ENCODE measurements at places on chromosomes 12 and 14.

DNA sequence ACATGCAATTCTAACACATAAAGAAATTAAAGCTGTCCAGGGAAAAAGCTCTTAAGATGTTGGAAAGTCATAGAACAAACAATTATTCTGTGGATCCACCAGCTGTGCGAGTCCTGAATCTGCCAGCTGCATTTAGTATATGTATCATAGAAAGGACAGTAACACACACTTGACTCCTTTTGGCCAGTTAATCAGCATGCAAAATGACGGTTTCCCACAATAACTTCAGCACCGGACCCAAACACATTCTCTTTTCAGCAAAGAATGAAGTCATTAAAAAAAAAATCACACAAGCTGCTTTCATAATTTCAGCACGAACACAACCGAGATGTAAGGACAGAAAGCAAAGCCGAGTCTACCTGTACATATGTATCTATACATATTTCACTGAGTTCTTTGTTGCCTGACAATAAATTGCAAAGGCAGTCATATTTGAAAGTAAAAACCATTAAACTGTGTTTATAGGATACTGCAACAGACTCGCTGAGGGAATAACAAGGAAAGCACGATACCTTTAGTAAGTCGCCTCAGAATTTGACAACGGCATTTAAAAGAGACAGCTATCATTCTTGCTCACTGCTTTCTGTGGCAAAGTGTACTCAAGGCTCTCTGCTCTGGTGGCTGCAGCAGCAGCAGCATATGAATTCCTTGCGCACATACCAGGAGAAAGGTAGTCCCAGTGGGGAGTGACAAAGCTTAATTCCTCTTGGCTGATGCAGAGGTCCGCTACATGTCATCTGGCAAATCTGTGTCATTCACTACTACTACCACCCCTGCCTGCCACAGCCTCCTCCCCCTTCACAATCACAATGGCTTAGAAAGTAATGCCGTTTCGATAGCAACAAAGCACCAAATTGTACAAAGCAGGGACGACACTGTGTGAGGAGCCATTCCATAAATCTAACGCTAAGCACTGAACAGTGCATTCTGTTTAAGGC, at the start of gene GRIP1:
Gene GRIP1 (minus strand): TSS at position 739 of the 938 bp plus-strand sequence. CDS start 172 bp downstream, at position 567.
- no peak for DNase-seq

DNA sequence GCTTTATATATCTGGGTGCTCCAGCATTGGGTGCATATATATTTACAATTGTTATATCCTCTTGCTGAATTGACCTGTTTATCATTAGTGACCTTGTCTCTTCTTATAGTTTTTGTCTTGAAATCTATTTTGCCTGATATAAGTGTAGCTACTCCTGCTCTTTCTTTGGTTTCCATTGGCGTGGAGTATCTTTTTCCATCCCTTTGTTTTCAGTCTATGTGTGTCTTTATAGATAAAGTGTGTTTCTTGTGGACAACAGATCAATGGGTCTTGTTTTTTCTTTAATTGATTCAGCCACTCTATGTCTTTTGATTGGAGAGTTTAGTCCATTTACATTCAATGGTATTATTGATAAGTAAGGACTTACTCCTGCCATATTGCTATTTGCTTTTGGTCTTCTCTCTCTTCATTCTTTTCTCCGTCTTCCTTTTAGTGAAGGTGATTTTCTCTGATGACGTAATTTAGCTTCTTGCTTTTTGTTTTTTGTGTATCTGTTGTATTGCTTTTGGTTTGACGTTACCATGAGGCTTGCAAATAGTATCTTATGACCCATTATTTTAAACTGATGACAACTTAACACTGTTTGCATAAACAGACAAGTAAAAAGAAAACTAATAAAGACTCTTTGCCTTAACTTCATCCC, 347.6 kb downstream of the TMEM121 start:
- DNase-seq, result no peak

GRCh38 chr14:77066578-77067172, 31.4 kb upstream of the CIPC start:
- DNase-seq, result no peak

DNA sequence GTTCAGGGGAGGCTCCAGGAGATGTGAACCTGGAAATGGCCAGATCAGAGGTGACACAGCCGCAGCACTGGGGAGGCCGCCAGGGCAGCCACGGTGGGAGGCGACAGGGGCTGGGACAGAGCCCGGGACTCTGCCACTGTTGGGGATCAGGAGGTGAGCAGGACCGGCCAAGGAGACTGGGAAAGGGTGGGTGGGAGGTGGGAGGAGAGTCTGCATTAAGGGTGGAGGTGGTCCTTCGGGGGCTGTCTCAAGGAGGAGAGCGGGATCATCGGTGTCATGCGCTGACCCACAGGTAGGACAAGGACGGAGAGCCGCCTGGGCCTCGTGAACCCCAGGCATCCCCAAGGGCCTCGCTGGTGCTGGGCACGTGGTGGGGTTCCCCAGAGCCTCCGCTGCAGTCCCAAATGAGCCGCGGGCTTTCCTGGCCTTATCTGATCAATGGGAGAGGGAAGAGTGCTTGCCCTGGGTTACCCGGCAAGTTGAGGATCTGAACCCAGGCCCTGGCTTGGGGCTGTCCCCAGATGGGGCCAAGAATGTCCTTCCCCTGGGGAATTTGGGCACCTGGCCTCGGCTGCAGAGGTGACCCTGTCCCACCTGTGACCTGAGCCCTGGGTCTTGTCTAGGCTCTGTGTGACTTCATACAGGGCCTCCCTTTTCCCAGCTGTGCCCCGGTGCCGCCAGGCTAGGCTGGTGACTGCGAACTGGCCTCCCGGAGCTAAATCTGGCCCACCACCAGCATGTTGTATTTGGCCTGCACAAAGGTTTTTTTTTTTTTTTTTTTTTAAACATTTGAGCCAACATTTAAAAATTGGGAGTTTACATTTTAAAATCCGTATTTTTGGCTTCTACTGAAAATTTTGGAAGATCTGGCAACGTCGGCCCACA, 13.2 kb downstream of the BEGAIN start:
- no peak for DNase-seq

DNA sequence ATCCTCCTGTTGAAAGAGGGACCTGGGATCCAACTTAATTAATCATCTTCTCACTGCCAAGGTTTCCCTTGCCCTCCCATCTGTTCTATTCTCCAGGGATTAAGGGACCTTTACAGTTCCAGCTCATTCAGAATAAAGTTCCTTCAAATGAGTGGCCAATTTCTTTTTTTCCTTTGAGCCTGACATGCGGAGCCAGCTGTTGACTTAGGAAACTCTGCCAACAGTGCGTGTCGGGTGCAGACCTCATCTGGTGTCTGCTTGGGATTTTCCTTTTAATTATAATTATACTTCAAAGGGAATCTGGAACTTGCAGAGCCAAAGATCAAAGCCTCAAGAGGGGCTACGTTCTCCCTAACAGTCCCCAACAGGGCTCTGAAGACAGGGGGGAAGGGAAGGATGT, 64.8 kb downstream of the CCDC60 start:
- DNase-seq, result no peak

DNA sequence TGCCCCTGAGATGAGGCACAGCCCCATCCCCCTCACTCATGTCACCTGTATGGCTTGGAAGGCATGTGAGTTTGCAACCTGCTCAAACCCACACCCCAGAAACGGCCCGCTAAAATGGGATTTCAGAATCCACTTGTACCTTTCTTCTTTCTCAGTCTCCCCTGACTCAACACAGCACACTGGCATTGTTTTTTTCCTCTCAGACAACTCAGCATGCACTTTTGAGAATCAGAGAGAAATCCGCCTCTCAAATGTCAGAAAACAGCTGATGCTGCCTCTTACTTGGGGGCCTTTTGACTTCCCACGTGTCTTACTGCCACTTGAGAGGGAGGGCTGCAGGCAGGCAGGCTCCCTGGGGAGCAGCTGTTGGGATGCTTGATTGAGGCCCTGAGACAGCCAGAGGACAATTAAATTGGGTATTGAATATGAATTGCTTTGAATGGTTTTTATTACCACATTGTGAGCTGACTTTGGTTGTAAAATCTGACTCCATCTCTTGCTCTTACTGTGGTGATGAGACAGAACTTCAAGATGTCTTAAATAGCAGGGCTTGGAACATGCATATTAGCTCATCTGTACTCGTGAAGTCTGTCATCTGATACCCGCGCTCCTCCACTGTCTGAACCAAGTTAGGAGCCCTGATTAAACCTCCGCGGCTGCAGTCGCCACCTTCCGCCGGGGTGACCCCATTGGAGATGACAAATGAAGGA, 96.6 kb downstream of the APAF1 start:
- DNase-seq, result no peak

- no peak for DNase-seq
Measured at GRCh38 chr14:58765418-58765831, 127.7 kb downstream of the DACT1 start.

DNA sequence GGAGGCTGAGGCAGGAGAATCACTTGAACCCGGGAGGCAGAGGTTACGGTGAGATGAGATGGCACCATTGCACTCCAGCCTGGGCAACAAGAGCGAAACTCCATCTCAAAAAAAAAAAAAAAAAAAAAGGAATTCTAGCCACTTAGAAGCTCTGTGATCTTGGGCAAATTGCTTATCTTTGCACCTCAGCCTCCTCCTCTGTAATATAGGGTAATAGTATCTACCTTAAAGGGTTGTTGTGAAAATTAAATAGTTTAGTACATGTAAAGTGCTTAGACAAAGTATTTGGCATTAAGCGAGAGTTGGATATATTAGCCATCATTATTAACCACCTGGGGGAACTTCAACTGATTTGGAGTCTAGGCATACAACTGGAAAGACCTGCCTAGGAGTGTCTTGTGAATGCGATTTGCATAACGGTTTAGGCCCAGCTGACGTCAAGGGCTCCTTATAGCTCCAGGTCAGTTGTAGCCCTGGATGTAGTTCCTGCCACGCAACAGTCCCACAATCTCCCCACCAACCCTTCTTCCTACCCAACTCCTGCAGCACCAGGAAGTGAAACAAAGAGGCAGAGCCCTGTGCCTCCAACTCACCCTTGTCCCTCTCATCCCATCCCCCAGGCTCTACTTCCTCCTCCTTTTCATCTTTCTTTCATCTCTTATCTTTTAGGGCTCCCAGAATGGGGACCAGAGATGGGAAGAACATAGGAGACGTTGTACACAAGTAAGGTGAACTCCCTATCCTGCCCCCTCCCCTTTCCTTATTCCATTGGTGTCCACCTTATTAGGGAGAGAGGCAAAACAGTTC, 2.1 kb upstream of the IL23A start:
- no peak for DNase-seq

GRCh38 chr12:125983094-125983783, 918.0 kb downstream of the AACS start:
- DNase-seq, result no peak

DNA sequence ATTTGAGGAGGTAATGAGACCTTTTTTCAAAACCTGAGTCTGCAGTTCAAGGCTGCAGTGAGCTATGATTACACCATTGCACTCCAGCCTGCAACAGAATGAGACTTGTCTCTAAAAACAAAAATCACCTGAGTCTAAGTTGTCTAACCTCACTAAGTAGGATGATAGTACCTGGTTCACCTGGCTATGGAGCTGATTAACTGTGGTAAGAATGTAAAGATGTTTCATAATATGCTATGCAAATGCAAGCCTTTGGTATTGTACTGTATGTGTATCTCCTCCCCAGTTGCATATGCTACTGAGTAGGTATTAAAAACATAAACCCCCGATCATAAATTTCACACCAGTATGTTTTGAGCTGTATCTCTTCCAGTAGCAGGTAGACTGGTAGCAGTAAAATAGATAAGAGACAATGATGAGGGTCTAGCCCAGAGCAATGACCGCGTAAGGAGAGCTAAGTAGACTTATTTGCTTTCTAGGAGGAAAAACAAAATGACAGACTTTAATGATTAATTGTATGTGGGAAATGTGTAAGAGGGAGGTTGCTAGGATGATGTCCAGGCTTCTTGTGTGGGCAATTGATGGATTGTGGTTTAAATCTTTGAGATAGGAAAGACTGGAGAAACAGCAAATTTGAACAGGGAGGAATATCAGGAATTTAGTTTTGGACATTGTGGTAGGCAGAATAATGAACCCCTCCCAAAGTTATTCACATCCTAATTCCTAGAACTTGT, 41.6 kb upstream of the EGLN3 start:
- no peak for DNase-seq

DNA sequence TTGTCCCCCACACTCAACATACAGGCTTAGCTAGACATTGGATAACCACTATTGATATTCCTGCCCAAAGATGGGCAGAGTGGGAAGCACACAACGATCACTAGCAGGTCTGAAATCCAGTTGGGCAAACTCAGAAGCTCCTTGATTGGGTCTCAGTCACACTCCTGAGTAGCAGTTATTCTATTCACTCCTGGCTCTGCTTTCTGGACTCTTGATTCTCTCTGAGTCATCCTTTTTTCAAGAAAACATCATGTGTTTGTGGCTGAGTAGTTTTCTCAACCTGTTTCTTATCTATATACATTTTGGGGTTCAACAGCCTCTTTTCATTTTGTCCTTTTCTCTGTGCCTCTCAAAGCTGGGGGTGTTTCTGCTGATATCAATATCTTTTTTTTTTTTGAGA, 46.0 kb upstream of the MANSC4 start:
- DNase-seq, result no peak

DNA sequence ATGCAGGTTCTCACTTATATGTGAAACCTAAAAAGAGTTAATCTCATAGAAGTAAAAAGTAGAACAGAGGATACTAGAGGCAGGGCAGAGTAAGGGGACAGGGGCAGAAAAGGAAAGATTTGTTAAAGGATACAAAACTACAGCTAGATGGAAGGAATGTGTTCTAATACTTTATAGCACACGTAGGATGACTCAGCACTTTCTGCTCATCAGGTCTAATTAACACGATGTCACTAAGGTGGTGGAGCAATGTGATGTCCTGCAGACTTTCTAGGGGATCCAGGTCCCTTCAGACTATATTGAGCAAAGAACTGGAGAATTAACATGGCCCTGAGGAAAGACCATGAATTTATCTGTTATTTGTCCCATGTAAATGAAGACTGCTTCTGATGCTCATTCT, 80.8 kb upstream of the CMKLR1 start:
- no peak for DNase-seq

DNA sequence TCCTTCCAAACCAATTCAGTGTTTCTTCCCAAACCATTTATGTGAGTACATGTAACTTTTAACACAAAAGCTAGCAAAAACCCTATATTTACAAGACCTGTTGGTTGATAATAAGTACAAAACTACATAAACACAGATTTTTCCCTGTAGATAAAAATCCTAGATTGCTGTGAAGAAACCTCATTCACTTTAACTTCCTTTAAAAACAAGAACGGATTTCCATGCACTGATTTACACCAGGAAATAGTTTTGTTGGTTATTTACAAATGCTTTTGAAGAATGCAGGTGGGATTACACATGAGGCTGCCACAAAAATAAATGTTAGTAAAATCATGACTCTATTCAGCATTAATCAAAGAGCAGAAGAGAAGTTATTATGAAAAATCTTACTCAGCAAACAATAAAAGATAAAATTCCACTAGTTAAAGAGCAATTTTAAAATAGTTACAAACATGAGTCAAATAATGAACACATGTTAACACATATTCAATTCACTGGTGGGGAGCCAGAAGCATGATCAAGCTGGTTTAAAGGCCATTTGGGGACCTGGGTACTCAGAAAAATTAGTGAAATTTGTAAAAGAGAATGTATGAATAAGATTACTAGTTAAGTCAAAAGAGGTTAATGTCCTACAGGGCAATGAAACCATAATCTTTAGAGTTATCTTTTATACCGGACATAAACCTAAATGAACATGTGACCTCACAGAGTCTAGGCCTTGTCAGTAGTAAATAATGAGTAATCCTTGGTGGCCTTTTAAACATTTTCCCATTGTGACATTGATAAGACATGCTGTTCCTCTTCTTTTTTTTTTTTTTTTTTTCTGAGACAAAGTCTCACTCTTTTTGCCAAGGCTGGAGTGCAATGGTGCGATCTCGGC, 79.9 kb downstream of the PHLDA1 start:
- DNase-seq, result no peak

Data from activated T-cell treated with anti-CD3 and anti-CD28 coated beads, Interleukin-2, amount 50 U/mL, for 1 hour (primary cell).